Activated CD8-positive, alpha-beta memory T cell treated with anti-CD3 and anti-CD28 coated beads for 1 hour (primary cell): ENCODE measurements at places on chromosomes 12 and 14.

GRCh38 chr14:50813544-50813863 lies 17.5 kb downstream of the NIN start:
- DNase-seq: no peak

GRCh38 chr12:46803517-46803916 lies 22.3 kb downstream of the SLC38A4 start:
- no peak for DNase-seq

DNA sequence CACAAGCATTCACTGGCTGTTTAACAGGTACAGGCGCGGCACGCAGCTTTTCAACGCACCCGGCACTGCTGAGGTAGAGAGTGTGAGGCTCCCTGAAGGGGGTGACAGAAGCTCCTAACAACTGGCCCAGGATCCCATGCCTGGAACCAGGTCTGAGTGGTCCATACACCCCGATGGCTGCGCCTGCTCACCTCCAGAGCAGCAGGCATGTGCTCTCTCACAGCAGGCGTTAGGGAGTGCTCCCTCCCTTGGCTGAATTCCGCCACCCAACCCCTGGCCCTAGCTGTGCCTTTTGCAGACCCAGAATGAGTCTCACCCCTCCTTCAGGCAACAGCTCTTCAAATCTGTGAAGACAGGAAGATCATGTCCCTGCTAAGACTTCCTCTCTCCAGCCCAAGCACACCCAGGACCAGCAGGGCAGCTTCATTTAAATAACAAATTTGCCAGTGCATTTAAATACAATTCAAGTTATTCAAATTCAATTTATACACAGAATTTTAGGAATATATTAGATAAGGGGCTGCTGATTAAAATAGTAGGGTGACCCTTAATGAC lies 86.0 kb downstream of the SETD3 start:
- DNase-seq: no peak

- no peak for DNase-seq
Observed at GRCh38 chr12:60194678-60195077, 598.8 kb downstream of the SLC16A7 start.

DNA sequence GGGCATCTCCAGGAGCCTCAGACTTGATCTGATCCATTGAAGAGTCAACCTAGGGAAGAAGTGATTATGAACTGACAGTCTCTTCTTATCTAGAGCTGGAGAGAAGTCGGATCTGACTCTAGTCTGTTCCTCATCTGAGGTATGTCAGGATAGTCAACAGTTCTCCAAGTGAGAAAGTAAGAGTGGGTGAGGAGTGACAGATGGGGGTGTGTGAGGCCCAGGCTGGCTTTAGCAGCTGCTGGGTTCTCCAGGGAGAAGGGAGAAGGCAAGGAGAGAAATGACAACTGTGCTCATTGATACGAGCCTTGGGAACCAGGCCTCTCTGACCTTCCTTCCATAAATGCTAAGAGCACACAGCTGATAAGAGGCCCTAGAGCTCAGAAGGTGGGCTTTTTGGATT lies 53.3 kb downstream of the IRAK3 start:
- no peak for DNase-seq

DNA sequence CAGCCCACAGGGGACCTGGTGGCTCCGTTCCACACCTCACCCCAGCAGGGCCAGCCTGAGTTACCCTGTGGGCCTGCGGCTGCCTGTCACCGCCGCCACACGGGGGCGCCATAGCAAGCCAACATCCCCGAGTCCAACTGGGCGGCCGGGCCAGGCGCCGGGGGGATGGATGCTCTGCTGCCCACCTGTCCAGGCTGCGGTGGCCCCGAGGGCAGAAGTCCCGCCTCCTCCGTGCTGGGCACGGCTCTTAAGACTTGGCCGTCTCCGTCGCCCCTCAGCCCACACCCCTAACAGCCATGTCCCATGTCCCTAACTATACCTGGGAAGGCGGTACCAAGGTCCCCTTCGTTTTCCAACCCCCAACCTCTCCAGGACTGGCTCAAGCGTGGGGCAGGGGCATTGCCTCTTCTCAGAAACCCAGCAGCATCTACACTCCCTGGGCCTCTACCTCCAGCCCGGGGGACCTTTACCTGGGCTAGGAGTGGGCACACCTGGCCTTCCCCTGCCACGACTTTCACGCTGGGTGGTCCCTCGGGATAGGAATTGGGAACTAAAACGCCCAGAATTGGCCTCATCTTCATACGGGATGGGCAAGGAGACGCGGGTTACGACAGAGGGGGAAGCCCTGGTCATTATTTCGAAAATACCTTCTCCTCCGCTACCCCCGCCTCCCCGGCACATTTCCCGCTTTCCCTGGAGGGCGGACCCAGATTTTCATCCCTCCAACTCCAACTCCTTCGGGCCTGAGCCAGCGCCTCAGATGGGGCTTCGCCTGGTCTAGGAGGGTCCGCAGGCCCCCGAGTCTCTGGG lies 1.1 kb upstream of the CYP46A1 start:
- peak; percentile 76 for DNase-seq

- no peak for DNase-seq
Observed at GRCh38 chr12:49415521-49415970, 48.3 kb downstream of the SPATS2 start.

DNA sequence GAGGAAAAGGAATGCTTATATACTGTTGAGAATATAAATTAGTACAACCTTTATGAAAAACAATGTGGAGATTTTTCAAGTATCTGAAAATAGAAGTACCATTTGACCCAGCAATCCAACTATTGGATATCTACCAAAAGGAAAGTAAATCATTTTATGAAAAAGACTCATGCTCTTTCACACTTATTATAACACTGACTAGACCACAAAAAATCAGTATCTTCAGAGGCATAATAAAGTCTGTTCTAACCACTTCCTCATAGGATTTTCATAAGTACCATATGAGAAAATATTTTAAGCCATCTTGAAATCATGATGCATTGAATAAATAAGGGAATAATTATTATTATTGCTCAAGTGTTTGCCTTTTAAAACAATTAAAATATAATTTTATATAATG lies 90.8 kb downstream of the SLCO1B1 start:
- DNase-seq: no peak

- DNase-seq: no peak
Observed at GRCh38 chr14:101351146-101351545, 210.1 kb upstream of the DIO3 start.

- DNase-seq: no peak
Observed at GRCh38 chr14:78491048-78491447, 320.9 kb downstream of the NRXN3 start.

DNA sequence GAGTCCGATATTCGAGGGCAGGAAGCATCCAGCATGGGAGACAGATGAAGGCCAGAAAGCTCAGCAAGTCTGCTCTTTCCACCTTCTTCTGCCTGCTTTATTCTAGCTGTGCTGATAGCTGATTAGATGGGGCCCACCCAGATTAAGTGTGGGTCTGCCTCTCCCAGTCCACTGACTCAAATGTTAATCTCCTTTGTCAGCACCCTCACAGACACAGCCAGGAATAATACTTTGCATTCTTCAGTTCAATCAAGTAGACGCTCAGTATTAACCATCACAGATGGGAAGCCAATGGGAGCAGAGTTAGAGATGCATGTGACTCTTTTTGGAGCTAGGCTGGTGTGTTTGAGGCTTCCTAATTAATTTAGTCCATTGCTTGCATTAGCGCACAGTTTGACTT lies 17.0 kb downstream of the C12orf75 start:
- no peak for DNase-seq

DNA sequence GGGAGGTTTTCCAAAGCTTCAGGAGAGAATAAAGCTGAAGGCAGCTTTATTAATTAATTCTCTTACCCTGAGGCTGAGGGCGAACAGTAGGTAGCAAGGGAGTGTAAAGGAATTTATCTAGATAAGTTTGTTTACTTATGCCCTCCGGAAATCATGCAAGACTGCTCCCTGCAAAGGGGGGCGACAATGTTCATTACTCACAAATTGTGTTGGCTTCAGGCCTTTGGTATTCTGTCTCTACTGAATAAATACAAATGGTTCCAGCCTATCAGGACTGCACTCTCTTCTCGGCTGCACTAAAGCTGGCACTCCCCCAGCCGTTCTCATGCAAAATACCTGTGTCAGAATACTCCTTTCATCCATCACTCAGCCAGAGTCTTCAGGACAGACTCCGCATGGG lies 120.8 kb downstream of the PPHLN1 start:
- no peak for DNase-seq

DNA sequence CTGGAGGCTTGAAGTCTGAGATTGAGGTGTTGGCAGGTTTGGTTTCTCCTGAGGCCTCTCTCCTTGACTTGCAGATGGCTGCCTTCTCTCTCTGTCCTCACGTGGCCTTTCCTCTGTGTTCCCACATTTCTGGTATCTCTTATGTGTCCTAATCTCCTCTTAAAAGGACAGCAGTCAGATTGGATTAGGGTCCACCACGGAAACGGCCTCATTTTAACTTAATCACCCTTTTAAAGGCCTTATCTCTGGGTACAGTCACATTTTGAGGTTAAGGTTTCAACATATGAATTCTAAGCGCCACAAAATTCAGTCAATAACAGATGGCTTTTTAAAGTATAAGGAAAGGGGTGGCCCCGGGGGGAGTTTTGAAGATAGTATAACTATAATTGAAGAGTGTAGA lies 33.5 kb downstream of the UNC79 start:
- DNase-seq: no peak

GRCh38 chr14:69428289-69428998 lies 30.0 kb downstream of the SLC39A9 start:
- DNase-seq: no peak
